Right atrium auricular region (tissue), 2 donors: ENCODE measurements at places on chromosomes 16 and 17. TPM values are rescaled to one million over a fixed set of nuclear protein-coding genes. Genes with fewer than 3 reads are reported as not detected.

DOC2A gene
- not detected for total RNA-seq

DNA sequence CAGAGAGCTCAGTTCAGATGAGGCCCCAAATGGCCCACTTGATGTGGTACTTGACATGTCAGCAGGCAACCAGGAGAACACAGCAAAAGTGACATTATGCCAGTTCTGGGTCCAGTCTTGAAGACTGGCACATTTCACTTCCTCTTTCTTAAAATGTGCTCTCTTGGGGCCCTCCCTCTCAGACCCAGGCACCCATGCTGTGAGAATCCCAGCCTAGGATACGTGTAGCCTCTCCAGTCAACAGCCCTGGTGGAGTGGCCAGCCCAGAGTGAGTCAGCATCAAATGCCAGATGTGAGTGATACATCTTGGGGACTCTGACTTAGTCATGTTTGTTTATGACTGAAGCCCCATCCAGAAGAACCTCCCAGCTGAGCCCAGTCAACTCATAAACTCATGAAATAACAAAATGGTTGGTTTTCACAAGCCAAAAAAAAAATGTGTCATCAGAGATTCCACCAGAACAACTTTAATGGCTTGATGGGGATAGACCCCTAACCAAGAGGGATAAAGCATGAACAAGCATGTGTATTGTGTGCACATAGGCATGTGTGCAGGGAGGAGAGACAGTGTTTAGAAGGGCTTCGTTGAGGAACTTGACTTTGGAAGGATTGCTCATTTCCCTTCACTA, 82.5 kb upstream of the TNRC6C start:
- DNase-seq, result no peak

DNA sequence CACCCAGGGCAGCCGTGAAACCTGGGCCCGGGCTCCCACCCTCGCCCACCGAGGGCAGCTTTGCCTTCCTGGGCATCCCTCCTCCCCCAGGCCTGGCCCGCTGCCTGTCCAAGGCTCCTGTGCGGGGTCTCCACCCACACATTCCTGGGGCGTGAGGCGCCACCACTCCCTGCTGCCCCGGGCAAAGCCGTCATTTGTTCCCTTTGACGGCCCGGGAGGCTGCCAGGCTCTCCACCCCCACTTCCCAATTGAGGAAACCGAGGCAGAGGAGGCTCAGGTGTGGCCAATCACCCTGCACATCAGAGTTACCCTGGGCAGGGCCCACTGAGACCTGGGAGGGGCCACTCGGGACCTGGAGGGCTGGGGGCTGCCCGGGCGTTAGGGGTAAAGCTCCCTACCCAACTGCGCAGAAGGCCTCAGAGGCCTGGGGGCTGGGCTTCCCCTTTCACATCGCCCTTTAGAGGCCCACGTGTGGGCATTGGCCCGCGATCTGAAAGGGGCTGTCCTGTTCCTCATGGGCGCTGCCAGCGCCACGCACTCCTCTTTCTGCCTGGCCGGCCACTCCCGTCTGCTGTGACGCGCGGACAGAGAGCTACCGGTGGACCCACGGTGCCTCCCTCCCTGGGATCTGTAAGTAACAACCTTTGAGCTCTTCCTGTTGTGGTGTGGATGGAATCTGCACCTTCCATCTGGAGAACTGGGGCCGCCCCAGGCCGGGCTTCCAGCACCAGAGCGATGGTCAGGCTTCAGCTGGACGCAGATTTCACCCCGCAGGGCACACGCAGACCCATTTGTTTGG, at the start of gene MSLN:
Gene MSLN, plus strand, starts transcription at position 190 of the 799 bp plus-strand sequence. CDS start 1,947 bp downstream, outside the sequence.
- DNase-seq, result no peak

DNA sequence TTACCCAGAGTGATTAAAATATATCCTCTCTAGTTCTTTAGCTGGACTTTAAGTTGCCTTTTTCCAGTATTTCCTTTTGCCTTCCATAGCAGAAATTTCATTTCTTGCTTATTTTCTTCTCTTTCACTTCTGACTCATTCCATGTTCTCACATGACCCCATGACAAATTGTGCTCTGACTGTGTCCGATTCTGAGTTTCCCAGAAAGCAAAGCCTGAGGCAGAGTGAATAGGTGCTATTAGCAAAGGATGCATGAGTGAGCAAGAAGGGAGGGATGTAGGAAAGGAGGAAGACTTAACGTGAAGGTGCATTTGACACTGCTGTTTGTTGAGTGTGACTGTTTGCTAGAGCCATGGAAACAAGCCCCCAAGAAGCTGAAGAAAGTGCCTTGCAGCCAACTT, 82.6 kb upstream of the CNTNAP4 start:
- DNase-seq, result no peak
